Kidney (tissue), 22 donors: ENCODE measurements at places on chromosomes 3 and 15. TPM values are rescaled to one million over a fixed set of nuclear protein-coding genes. Genes with fewer than 3 reads are reported as not detected.

- peak overlapping the region; percentile 8 for H3K27ac ChIP-seq
- H3K4me1 ChIP-seq: no peaks in the 10 kb centered on the region
- no peaks in the 10 kb centered on the region for H3K27me3 ChIP-seq
Measured at GRCh38 chr3:53495520-53496391, 1.3 kb downstream of the CACNA1D start.

DNA sequence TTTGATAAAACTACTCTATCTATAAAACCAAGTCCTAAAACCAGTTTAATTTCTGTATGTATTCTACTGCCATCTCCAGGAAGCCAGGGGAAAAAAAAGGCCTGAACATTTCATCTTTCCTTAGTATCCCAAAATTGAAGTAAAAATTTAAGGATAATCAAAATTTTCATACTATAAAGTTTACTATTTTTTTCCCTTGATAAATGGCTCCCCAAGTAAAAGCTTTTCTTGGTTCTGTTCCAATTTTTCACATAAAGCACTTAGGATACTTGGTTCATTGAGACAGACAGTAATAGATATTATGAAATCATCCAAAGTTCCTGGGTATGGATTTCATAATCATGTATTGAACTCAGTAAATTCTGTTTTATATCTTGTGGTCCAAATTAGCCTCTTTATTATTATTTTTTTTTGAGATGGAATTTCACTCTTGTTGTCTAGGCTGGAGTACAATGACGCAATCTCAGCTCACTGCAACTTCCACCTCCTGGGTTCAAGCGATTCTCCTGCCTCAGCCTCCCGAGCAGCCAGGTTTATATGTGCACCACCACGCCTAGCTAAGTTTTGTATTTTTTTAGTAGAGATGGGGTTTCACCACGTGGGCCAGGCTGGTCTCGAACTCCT is 34.5 kb downstream of the ICE2 start:
- no peaks in the 10 kb centered on the region for H3K36me3 ChIP-seq
- DNase-seq: no peak
- no peak overlapping the region for H3K27ac ChIP-seq
- H3K4me3 ChIP-seq: no peak overlapping the region
- no peaks in the 10 kb centered on the region for H3K4me1 ChIP-seq
- no peaks in the 10 kb centered on the region for H3K27me3 ChIP-seq

DNA sequence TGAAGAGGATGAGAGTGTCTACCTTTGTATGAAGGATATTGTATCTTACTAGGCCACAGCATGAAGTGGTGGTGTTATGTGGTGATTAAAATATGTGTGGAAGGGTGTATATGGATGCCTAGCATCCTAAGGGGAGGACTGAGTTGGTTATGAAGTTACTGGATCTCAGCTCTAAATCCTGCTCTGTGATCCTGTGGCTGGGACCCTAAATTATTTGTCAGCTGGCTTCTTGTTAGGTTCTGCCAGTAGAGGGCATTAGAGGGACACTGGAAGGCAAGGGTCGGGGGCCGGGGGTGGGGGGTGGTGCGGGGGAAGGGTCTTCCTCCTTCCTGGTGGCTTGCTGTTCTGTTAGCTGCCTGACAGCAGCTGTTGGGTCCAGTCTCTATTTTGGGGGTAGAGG is 34.9 kb downstream of the MORF4L1 start:
- H3K27ac ChIP-seq: no peak overlapping the region
- no peaks in the 10 kb centered on the region for H3K4me1 ChIP-seq
- peaks cover 8% of the 10 kb centered on the region for H3K36me3 ChIP-seq
- no peak for DNase-seq

GRCh38 chr3:61030469-61031035 is 220.7 kb downstream of the FHIT start:
- no peak overlapping the region for H3K4me3 ChIP-seq
- no peak overlapping the region for H3K27ac ChIP-seq
- no peaks in the 10 kb centered on the region for H3K4me1 ChIP-seq
- DNase-seq: no peak
- H3K27me3 ChIP-seq: no peaks in the 10 kb centered on the region

- no peak overlapping the region for H3K4me3 ChIP-seq
- peaks cover 10% of the 10 kb centered on the region for H3K4me1 ChIP-seq
- no peaks in the 10 kb centered on the region for H3K27me3 ChIP-seq
- H3K36me3 ChIP-seq: no peaks in the 10 kb centered on the region
- no peak for DNase-seq
Measured at GRCh38 chr3:48142316-48142870, 45.8 kb downstream of the CDC25A start.

Gene GOLGA8S
- total RNA-seq: 0.60 TPM

- H3K4me1 ChIP-seq: peaks cover 10% of the 10 kb centered on the region
- DNase-seq: peak; percentile 73
- no peak overlapping the region for H3K4me3 ChIP-seq
Measured at GRCh38 chr3:72329354-72329753, 518.9 kb downstream of the SHQ1 start.

Gene GPR62
- total RNA-seq: 0.09 TPM

Gene NRROS
- total RNA-seq: 11.6 TPM

Gene C3orf80
- total RNA-seq: 0.63 TPM

GRCh38 chr3:150806185-150806835 is 43.3 kb upstream of the SIAH2 start:
- no peak overlapping the region for H3K27ac ChIP-seq
- DNase-seq: no peak
- H3K4me1 ChIP-seq: no peaks in the 10 kb centered on the region
- no peaks in the 10 kb centered on the region for H3K27me3 ChIP-seq
- H3K36me3 ChIP-seq: no peaks in the 10 kb centered on the region

- no peak overlapping the region for H3K4me3 ChIP-seq
- DNase-seq: peak; percentile 87
- H3K36me3 ChIP-seq: no peaks in the 10 kb centered on the region
- peak overlapping the region; percentile 25 for H3K27ac ChIP-seq
- no peaks in the 10 kb centered on the region for H3K4me1 ChIP-seq
Measured at GRCh38 chr3:14297784-14298236, 104.6 kb upstream of the SLC6A6 start.

DNA sequence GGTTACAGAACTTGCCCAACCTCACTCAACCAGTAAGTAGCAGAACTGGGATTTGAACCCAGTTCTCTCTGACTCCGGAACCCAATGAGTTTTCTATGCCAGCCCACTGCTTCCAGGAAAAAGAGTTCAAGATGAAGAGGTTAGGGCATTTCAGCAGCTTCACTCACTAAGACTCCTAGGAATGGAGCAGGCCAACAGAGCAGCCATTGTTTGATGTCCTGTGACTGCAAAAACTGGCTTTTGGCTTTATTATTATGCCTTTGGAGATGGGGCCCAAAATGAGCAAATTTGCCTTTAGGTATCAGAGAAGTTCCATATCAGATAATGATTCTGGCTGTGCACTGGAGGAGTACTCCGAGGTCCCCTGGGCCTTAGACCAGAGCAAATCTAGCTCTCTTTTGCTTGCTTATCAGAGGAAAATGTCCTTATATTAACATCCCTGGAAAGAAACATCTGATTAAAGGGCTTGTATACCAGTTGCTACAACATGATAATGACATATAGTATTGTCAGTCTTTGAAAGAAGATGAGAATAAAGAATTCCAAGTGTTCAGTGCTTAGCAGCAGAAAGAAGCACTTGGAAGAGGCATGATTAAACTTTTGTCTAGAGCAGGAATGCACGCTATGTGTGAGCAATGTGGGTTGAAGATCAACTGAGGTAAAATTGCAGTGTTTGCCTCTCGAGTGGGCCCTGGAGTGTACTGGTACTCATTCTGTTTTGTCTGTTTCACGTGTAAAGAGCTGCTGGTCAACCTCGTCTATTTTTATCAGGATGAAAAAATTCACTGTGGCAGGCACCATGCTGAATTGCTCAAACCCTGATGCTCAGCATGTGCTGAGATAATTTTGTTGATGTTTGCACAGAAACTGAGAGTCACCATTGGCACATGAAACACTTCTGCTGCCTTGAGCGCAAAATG is 21.8 kb upstream of the KLHL24 start:
- no peaks in the 10 kb centered on the region for H3K4me1 ChIP-seq
- no peak for DNase-seq
- no peaks in the 10 kb centered on the region for H3K27me3 ChIP-seq

GRCh38 chr3:99128235-99128634 is 226.7 kb upstream of the DCBLD2 start:
- H3K4me3 ChIP-seq: no peak overlapping the region
- no peak overlapping the region for H3K27ac ChIP-seq
- no peaks in the 10 kb centered on the region for H3K4me1 ChIP-seq
- H3K36me3 ChIP-seq: no peaks in the 10 kb centered on the region
- no peak for DNase-seq
- no peaks in the 10 kb centered on the region for H3K27me3 ChIP-seq

Gene DMXL2
- 29.0 TPM for total RNA-seq

Gene SAMD7
- not detected for total RNA-seq

Gene LYZL4
- not detected for total RNA-seq

Gene LMAN1L
- total RNA-seq: not detected

Gene BCHE
- 1.4 TPM for total RNA-seq

Gene XCR1
- 1.4 TPM for total RNA-seq

- no peak for DNase-seq
- H3K4me1 ChIP-seq: no peaks in the 10 kb centered on the region
- no peaks in the 10 kb centered on the region for H3K36me3 ChIP-seq
- peaks cover 78% of the 10 kb centered on the region for H3K27me3 ChIP-seq
- no peak overlapping the region for H3K27ac ChIP-seq
- no peak overlapping the region for H3K4me3 ChIP-seq
Measured at GRCh38 chr3:147369231-147369630, 37.1 kb downstream of the ZIC4 start.

DNA sequence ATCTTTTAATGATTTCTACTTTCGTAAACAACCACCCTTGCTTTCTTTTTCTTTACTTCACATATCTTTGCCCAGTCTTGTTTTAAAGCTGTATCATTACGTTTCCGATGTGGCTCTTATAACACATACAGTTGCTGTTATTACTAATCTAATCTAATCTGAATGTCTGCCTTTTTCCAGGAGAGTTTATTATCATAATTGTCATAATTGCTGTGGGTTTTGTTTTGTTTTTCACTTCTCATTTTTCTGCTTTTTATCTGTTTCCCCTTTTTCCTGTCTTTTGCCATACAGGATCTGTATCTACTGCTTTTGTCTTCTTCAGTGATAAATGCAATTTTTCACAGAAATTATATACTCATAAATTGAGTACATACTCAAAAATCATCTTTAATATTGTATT is 24.9 kb downstream of the HACL1 start:
- no peak for DNase-seq
- no peak overlapping the region for H3K4me3 ChIP-seq
- no peaks in the 10 kb centered on the region for H3K4me1 ChIP-seq
- H3K36me3 ChIP-seq: peaks cover 24% of the 10 kb centered on the region

Gene CACNA2D3
- total RNA-seq: 11.2 TPM

Gene KNG1
- total RNA-seq: 8.7 TPM

- H3K27ac ChIP-seq: no peak overlapping the region
- H3K4me1 ChIP-seq: peaks cover 7% of the 10 kb centered on the region
- H3K4me3 ChIP-seq: peak overlapping the region; percentile 12
- no peak for DNase-seq
- no peaks in the 10 kb centered on the region for H3K36me3 ChIP-seq
Measured at GRCh38 chr15:82047453-82048400, 1.9 kb upstream of the MEX3B start.

DNA sequence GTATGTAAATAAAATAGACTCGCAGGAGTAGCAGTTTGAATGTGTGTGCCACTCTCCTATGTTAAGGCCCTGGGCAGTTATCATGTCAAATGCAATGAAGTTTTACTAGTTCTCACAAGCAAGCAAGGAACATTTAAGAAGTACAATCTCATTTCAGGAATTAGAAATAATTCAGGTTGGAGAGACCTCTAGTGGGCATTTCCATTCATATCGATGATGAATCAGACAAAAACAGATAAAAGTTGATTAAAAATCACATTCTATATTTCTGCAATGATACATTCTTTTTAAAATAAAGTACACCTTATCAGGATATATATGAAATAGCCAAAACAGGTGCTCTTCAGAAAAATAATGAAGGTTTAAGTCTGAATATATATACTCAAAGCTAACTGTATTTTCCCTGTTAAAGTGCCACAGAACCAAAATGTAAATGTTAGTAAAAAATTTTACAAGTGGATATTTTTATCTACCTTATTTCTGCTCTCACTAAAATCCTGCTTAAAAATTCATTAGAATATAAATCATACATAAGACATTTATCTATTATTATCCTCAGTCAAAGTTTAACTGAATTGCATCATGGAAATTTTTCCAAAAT is 492.4 kb upstream of the FRG2C start:
- no peaks in the 10 kb centered on the region for H3K36me3 ChIP-seq
- H3K4me3 ChIP-seq: no peak overlapping the region
- no peak overlapping the region for H3K27ac ChIP-seq
- DNase-seq: no peak

GRCh38 chr15:22863356-22863755 is 24.9 kb downstream of the NIPA2 start:
- H3K27ac ChIP-seq: no peak overlapping the region
- H3K36me3 ChIP-seq: peaks cover 3% of the 10 kb centered on the region
- no peaks in the 10 kb centered on the region for H3K4me1 ChIP-seq
- no peak for DNase-seq
- no peaks in the 10 kb centered on the region for H3K27me3 ChIP-seq

- DNase-seq: no peak
- H3K4me3 ChIP-seq: no peak overlapping the region
- no peaks in the 10 kb centered on the region for H3K36me3 ChIP-seq
- H3K4me1 ChIP-seq: peaks cover 6% of the 10 kb centered on the region
- no peak overlapping the region for H3K27ac ChIP-seq
Measured at GRCh38 chr3:78647726-78648125, 1120.1 kb downstream of the ROBO1 start.

DNA sequence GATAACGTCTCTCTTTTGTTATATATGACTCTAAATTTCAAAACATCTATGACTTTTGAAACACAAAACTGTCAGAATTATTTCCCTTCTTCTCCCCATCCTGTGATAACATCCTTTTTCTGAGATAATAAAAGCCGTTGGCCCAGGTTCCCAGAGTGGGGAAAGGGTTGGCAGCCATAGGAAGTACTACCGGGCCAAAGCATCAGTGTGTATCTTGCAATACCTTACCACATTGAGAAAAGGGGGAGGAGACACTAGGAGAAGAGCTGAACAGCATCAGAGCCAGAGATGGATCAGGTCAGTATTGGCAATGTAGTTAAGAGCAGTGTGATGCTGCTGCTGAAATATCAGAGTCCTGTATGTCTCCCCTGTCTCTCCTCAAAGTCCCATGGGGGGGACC is 210.0 kb upstream of the PROK2 start:
- no peak overlapping the region for H3K4me3 ChIP-seq
- no peaks in the 10 kb centered on the region for H3K4me1 ChIP-seq
- DNase-seq: no peak
- no peaks in the 10 kb centered on the region for H3K27me3 ChIP-seq
- H3K27ac ChIP-seq: no peak overlapping the region
- H3K36me3 ChIP-seq: no peaks in the 10 kb centered on the region

GRCh38 chr3:188527389-188527788 is 373.4 kb downstream of the LPP start:
- no peaks in the 10 kb centered on the region for H3K27me3 ChIP-seq
- H3K27ac ChIP-seq: no peak overlapping the region
- DNase-seq: no peak
- H3K4me1 ChIP-seq: no peaks in the 10 kb centered on the region
- H3K36me3 ChIP-seq: no peaks in the 10 kb centered on the region

Gene AMOTL2
- 83.5 TPM for total RNA-seq

DNA sequence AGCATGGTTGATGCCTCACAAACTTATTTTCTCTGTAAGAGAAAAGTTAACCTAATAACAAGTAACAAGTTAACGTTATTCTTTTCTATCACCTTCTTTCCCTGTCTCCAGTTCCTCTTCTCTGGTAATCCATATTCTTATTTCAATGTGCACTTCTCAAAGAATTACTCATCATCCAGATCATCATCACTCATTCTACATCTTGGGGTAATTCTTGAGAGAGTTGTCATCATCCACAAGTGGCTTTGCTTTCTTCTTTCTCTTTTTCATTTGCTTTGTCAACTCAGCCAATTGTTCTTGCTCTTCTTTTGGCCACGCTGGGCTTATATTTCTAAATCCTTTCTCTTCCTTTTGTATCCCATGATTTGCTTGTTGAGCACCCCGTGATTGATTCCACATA is 20.8 kb upstream of the RNF111 start:
- no peak overlapping the region for H3K4me3 ChIP-seq
- no peak for DNase-seq
- no peaks in the 10 kb centered on the region for H3K4me1 ChIP-seq
